Activated naive CD4-positive, alpha-beta T cell treated with anti-CD3 and anti-CD28 coated beads, Interleukin-2, amount 50 U/mL, for 72 hours (primary cell): ENCODE measurements at places on chromosomes 3 and 15.

DNA sequence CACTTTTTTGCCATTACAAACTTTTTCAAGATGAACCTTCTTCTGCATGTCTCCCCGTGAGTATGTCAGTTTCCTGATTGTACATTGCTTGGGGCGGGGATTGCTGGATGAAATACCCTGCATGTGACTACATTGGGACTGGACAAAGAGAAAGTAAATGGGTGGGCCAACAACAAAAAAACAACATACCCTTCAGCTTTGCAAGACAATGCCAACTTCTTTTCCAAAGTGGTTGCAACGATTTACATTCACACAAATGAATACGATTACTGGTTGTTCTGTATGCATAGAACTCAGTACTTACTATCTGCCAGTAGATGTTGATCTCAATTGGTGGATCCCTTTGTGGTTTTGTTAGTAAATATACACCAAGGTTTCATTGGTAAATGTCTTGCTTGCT is 908.4 kb downstream of the AGBL1 start:
- DNase-seq: no peak

GRCh38 chr3:127096256-127097071 is 96.5 kb upstream of the PRR23E start:
- DNase-seq: no peak

DNA sequence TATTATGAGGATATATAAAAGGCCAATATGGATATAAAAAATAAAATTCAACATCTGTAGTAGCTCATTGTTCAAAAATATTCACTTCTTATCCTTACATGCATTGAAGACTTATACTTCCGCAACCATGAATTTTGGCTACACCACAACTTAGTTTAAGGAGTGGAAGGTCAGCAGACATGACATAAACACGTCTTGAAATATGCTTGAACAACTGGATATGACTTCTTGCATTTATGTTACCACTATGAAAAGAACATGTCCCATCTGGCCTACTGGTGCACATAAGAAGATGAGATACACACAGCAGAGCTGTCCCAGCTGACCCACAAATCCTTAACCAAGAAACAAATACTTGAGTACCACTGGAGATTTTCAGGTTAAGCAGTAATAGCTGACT is 52.1 kb downstream of the MYO9A start:
- no peak for DNase-seq

GRCh38 chr3:121488628-121489027 is 57.2 kb downstream of the POLQ start:
- no peak for DNase-seq
